ENCODE measurements at places on chromosomes 3 and 15. TPM values are rescaled to one million over a fixed set of nuclear protein-coding genes. Genes with fewer than 3 reads are reported as not detected.

DNA sequence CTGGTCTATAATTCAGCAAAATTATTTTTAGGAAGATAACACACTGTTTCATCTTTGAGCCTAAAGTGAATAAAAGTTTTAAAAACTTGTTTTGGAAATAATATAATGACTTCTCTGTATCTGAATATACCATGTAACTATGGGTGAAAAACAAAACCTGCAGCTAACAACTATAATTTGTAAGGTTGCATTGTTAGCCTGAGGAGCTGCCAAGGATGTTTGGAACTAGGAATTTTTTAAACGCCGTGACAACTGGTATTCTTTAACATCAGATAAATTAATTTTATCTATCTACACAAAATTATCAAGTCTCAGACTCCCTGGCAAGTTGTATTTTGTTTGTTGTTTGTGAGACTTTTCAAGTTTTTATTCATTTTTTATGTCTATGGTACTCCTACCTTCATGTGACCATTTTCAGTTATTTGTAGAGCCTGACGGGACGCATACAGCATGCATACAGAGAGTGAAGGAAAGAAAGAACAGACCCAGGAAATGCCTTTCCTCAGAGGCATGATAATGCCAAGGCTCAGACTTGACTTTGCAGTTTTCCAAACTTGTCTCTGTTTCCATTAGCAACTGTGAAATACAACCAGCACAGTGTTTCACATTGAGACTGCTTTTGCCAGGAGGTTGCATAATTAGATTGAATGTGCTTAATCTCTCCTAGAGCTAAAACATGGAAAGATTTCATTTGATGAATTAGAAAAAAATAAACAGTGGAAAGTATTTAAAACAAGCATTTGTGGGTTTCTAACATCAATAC, 60.8 kb upstream of the ARHGEF26 start:
- DNase-seq: no peak

DNA sequence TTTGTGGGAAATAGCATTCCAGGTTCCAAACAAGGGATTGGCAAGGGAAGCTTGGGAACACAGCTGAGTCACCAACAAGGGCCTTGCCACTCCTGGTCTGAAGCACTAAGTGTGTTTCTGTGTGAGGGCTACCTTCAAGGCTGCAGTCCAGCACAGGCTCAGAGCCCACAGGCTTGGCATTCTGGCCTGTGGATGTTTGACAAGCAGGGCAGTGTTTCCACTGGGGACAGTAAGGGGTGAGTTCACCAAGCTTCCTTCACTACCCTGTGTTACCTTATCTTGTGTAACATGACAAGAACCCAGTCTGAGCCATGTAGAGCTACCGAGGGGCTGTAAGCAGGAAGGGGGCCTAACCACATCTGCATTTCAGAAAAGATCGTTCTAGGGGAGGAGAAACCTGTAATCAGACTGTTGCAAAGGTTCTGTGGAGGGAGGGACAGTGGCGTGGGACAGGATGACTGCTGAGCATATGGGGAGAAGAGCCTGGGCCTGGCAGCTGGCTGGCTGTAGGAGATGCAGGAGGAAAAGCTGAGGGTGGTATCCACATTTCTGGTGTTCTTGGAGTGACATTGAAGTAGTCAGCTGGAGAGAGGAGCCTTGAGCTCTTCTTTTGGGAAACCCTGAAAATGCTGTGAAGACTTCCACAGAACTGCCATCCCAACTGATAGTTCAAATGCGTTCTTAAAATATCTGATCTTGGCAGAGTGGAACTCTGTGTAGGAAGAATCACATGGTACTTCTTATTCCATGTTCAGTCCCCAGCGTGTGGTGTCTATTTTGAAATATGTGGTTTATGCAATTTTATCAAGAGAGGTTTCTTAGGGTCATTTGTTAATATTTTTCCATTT, 61.3 kb downstream of the CTDSPL start:
- no peak for DNase-seq

- no peak for DNase-seq
These were observed 277.7 kb upstream of the ZNF717 start for GRCh38 chr3:76063019-76063418.

DNA sequence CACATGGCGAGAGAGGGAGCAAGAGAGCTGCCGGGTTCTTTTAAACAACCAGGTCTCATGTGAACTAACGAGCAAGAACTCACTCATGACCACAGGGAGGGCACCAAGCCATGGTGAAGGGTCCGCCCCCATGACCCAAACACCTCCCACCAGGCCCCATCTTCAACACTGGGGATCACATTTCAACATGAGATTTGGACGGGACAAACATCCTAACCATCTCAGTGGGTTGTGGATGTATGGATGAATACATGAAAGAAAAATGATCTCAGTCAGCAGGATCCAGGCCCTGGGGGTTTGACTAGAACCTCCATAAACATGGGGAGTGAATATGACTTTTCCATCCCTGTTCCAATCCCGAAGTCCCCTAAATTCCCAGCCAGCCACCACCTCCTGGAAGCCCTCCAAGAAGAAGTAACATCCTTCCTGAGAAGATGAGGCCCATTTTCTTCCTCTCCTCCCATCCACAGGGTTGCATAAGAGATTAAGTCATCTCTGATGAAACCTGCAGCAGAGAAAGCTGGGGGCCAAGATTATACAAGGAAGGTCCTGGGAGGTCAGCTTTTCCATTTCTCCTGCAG, 9.5 kb downstream of the CAV3 start:
- no peak for DNase-seq

DNA sequence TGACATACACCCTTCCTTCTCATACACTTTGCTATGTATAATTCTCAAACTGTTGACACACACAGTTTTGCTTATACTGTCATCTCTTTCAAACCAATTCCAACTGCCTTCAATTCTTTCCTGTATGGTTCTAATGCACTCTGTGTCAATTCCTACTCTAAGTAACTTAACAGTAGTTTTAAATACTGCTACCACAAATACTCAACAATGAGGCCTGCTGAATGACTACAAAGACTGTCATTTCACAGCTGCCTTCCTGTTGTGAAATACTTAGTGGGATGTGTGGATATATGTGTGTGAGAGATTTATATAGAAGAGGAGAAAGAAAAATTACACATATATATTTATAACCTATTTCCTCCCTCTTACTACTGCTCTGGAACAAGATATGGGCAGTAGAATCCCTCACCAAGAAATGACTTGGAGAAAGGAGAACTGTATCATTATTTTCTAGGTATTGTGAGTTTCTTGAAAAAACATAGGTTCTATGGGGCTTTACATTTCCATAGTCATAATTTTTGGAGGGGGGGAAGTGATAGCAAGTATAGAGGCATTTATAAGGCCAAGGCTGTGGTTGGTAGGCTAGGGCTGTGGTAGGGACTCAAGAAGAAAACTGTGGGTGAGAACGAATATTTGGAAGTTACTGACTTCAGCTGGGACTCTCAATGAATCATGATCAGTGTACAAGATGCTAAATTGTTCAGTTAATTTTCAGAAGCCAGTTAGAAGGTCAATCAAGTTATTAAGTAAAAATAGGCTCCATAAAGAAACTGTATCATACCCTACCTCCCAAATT, 88.7 kb downstream of the ANKRD28 start:
- DNase-seq: no peak

Gene ADAMTS9
- total RNA-seq: 4.5 TPM

DNA sequence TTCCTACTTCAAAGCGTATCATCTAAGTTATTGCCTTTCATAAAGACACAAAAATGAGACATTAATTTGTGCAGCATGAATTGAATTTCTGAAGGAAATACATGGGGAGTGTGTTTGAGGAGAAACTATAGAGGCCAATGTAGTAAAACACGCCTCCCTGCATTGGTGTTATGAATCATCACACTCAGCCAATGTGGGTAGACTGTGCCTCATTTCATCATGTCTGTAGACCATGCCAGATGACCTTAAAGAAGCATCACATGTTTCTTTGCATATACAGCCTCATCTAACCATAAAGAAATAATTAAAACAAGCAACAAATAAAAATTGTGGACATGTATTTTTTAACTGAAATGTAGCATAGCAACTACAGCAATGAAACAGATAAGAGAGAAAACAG, 486.0 kb upstream of the ADAMTS9 start:
- no peak for DNase-seq

All from PC-9 (cell line).